ENCODE measurements at places on chromosomes 6 and 20.

GRCh38 chr6:101883505-101883904, 490.0 kb downstream of the GRIK2 start:
- DNase-seq: no peak

DNA sequence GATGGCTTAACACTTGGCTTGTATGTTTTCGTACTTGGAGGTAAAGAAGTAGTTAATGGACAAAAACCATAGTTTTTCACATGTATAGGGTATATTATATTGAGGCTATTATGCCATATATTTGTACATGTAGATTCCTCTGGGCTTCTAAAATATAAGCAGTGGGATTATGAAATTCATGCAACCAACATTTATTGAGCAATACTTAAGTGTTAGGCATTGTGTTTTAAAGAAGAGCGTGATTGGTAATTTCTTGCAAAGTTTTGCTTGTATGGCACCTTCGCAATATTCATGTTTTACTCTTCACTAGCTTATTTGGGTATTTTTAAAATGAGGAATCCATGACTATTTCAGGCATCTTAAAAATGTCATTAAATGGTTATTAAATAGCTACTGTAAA, 2.5 kb downstream of the TULP4 start:
- DNase-seq: no peak

- no peak for DNase-seq
These were observed 28.9 kb downstream of the CYP24A1 start for GRCh38 chr20:54144847-54145414.

- DNase-seq: no peak
These were observed 14.3 kb upstream of the CBFA2T2 start for GRCh38 chr20:33475381-33476152.

DNA sequence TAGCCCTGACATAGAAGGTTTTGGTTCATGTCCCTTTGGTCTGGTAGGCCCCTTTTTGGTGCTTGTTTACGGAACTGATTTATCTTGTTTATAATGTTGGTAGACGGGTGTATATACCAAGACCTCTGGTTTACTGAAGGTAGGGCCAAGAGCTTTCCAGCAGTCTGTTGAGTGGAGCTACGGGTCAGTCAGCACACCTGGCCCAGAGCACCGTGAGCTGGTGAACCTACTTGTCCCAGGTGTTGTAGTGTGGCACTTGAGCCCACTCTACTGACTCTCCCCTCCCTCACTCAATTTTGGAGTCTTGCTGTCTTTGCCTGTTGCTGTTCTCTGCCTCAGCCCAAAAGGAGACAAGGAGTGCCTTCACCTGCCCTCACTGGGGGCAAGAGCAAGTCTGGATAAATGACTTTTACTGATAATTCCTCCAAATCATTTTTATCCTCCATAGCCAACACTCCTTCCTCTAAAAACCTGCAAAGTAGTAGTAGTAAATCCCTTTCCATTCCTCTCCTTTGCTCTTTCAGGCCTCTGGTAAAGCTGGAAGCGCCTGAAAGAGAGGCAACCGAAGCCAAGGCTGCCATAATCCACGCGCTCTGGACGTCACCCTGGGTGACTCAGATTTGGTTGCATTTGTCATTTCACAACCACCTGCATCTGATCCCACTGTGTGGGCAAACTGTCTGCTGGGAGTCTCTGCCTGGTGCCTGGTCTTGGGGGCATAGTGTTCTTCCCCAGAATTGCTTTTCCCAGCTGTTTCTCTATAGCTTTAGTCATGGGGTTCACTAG, 22.2 kb downstream of the RREB1 start:
- no peak for DNase-seq

- DNase-seq: no peak
These were observed 17.9 kb downstream of the RNF24 start for GRCh38 chr20:3997446-3997845.

- DNase-seq: no peak
These were observed 180.3 kb downstream of the CDH26 start for GRCh38 chr20:60138256-60139220.

GRCh38 chr6:78062993-78063392, 410.2 kb downstream of the MEI4 start:
- no peak for DNase-seq

DNA sequence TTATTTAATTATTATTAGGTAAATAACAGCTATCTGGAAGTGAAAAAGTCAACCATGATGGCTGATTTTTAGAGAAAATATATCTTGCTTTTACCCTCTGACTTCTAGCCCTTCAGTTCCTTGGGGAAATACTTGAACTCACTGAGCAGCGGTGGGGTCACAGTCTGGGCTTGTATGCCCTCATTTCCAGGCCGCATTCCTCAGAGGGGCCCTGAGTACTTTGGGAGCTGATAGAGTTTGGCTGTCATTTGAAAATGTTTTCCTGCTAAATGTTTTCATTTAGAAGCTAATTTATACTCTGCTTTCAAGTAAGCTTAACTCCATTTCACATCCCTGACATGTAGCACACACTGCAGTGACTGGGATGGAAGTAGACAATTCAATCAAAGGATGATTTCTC, 1028.5 kb downstream of the KIF16B start:
- DNase-seq: no peak

- DNase-seq: no peak
These were observed 1.1 kb upstream of the PREX1 start for GRCh38 chr20:48828734-48829460.

DNA sequence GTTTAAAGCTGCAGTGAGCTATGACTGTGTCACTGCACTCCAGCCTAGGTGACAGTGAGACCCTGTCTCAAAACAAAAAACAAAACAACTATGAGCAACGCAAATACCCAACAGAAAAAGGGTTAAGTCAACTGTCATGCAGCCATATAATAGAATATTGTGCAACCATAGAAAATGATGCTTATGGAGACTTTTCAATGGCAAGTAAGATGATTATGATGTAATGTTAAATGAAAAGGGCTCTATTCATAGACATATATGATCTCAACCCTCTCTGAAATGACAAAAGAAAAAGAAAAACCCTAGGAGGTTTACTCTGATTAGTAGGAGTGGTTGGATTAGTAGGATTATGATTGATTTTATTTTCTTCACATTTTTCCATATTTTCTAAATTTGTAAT, 41.3 kb upstream of the TBC1D7 start:
- DNase-seq: no peak

GRCh38 chr6:490251-491037, 98.9 kb downstream of the IRF4 start:
- DNase-seq: no peak

- DNase-seq: peak; percentile 67
These were observed at the start of gene SNPH for GRCh38 chr20:1266167-1266973. SNPH (plus strand) TSS chr20:1266294; CDS start chr20:1296240, 29,946 bp downstream.

- no peak for DNase-seq
These were observed 18.9 kb downstream of the BCAS4 start for GRCh38 chr20:50813801-50814200.

DNA sequence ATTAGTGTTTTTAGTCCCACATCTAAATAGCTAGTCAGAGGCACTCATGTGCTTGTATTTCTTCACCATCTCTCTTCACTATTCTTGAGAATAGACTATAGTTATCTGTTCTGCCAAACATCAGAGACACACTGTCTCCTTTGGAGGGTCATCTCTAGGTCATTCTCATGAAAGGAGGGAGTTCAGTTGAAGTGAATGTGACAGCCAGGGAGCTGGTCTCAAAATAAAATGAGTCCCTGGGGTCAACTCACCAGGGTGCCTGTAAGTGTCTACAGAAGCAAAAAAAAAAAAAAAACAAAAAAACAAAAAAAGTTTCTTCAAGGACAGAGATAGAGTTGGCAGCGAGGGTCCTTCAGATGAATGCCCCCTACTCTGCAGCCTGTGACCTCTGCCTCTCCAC, 171.0 kb downstream of the ID4 start:
- no peak for DNase-seq

DNA sequence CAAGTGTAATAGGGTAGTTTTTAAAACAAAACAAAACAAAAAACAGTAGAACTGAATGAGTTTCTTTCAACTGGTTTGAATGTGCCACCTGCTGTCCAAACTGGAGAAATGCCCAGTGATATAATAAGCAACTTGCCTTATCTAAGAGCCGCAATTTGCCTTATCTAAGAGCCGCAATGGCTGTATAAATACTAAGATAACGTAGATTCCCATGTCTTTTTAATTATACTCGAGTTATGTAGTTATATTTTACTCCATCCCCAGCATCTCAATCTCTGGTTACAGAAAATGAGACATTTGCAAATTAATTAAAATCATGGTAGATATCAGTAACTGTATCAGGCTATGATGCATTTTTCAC, 67.2 kb downstream of the RPP40 start:
- DNase-seq: no peak

GRCh38 chr6:149139782-149140136, 177.8 kb upstream of the TAB2 start:
- DNase-seq: no peak

DNA sequence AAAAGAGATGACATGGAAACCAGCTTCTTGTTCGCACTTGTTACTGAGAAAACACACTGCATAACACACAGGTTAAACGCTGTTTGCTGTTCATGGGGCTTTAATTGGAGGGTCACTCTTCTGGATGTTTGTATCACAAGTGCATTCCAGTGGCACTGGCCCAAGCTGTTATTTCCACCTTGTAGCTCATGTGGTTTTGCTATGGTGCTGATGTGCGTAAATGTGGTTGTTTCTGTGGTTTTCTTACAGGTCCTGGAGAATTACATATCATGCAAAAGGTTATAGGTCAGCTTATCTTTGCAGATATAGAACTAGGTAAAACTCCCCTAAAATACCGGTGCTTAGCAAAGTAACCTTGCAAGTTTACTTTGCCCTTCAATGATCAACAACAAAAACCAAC, 89.3 kb upstream of the AHI1 start:
- DNase-seq: no peak

DNA sequence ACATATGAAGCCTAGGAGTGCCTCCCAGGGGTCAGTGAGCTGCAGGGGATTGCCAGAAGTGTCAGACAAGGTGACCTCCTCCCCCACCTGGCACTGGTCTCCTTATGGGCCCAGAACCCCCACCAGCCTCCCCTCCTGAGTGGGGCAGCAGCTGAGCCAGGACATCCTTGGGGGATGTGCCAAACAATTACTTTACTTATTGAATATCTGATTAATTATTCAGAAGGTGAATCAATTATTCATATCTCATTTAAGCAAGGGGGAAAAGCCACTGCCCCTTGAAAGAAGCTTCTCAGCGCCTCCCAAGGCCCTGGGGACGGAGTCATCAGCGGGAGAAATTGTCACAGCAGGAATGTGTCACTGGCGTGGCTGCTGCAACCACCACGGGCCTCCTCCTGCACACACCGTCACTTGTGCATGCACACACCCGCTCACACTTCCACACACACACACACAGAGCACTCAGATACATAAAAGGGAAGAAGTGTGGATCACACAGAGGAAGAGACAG, 123.4 kb upstream of the MAFB start:
- DNase-seq: no peak

DNA sequence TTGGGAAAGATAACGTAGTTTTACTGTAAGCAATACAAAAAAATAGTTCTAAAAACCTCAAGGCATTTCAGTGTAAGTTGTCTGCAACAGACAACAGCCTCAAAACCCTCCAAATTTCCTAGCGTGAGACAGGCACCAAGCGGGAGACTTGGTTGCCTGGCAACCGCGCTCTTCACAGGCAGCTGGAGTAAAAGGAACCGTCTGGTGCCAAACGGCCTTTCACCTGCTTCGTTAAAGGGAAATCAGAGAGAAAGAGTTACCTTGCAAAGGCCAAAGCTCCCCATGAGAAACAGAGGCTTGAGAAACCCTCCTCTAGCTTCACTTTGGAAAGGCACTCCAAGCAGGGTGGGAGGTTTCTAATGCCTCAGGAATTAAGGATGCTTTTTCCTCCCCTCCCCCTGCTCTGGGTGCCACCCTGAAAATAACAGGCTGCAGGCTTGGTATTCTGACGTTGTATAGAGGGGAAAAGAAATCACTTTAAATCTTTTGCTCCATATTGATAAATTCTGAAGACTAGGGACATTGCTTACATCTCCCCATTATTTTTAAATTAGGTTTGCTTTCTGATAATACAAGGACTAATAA, 129.7 kb upstream of the UFL1 start:
- no peak for DNase-seq

DNA sequence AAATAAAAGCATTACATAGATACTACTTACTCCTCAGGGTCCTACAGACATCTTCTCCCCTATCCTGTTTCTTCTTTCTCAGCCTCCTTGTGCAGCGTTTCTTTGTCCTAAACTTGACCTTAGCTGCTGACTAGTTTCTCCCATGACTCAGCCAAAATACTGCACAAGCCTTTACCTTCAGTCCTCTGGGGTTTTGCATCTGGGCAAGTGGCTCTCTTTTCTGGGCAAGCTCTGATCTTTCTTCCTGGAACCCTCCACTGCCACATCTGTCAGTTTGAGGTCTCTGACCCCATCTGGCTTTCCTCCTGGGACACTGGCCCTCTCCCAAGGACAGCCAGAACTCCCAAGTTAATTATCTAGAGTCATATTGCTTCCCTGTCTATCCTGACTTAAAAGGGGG, 838.4 kb downstream of the DHX35 start:
- no peak for DNase-seq

DNA sequence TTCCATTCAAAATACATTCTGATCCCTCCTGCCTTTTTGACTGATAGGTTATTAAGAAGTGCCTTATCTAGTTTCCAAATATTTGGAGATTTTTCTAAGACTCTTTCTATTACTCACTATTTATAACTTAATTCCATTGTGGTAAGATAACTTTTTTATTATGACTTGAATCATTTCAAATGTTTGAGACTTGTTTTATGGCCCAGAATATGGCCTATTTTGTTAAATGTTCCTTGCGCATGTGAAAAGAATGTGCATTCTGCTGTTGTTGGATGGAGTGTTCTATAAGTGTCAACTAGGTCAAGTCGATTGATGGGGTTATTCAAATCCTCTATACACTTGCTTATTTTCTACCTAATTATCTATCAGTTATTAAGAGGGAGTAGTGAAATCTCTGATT, 13.1 kb upstream of the TCP11 start:
- no peak for DNase-seq

DNA sequence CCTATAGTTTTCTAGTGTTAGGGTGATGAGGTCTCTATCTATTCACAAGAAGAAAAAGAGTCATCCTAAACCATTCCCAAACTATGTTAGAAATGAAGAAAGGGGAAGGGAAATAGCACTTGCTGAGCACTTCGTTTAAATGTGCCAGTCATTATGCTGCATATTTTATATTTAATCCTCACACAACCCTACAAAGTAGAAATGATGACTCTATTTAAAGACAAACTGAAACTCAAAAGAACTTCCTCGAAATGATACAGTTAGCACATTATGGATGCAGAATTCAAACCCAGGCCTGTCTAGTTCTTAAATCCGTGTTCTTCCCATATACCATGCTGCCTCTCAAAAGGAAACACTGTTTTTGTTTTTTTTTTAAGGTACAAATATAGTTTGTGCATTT, 174.6 kb downstream of the GMPR start:
- no peak for DNase-seq

GRCh38 chr6:30227242-30227722, 14.1 kb upstream of the TRIM26 start:
- no peak for DNase-seq

- DNase-seq: no peak
These were observed 40.9 kb downstream of the LY86 start for GRCh38 chr6:6629402-6629801.

All from T-helper 22 cell (primary cell).